Gastrocnemius medialis (tissue), 4 donors: ENCODE measurements at places on chromosomes 1 and 21. TPM values are rescaled to one million over a fixed set of nuclear protein-coding genes. Genes with fewer than 3 reads are reported as not detected.

DNA sequence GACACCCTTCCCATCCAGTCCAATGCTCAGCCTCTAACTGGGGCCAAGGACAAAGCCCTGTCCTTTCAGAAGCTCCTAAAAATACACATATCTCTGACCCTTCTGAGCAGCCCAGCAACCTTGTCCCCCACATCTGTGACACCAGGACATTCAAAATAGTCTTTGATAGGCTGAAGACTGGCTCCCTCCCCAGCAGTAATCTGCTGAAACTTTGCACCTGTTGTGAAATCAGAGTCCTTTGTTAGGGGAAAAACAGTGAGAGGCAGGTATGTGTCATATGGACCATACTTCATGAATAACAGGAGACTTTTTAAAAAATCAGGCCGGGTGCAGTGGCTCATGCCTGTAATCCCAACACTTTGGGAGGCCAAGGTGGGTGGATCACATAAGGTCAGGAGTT lies 82.4 kb upstream of the VAMP3 start:
- H3K27me3 ChIP-seq, result no peaks in the 10 kb centered on the region
- no peaks in the 10 kb centered on the region for H3K4me1 ChIP-seq
- no peak for DNase-seq
- H3K27ac ChIP-seq, result no peak overlapping the region

DNA sequence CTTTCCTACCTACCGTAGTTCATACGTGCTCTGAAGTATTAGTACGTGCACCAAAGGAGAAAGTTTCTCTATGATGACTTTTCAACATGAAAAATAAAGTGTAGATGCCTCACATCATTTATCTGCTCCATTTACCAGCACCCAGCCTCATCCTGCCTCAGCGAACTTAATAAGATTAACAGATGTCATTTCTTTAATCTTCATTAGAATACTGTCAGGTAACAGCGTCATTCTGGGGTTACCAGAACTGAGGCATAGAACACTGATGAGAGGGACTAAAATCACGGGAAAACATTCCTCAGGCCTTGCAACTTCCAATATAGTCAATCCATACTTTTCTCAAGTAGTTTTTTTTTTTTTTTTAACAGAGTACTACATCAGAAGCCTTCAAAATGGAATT lies 43.2 kb upstream of the DISC1 start:
- H3K27ac ChIP-seq, result no peak overlapping the region
- no peak for DNase-seq

DNA sequence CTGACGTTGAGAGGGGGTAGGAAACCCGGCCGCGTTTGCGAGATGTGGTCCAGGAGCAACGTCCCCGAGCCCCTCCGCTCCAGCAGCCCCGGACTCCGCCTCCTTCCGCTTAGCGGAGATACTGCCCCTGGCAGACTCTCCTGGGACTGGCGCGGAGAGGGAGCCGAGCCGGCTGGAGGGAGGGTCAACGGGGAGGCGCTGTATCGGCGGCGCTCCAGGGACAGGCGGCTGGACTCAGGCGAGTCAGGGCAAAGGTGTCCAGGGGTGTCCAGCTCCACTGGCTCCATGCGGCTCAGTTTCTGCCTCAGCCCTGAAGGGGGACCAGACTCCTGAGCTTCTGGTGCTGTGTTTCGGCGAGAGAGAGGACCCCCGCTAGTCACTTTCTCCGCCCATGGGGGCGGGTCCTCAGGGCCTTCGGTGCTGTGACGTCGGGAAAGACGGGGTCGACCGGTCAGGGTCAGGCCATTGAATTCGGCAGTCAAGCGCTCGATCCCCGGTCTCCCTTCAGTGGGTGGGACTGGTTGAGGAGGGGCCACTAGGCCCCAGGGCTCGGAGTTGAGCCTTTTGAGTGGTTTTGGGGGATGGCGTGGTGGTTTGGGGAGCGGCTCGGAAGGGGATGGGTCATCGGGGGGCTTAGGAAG lies 2.8 kb upstream of the LIX1L start:
- no peaks in the 10 kb centered on the region for H3K36me3 ChIP-seq
- DNase-seq, result peak; percentile 65
- peak overlapping the region; percentile 88 for H3K27ac ChIP-seq
- peaks cover 53% of the 10 kb centered on the region for H3K4me1 ChIP-seq
- H3K4me3 ChIP-seq, result peak overlapping the region; percentile 82
- no peaks in the 10 kb centered on the region for H3K27me3 ChIP-seq

DNA sequence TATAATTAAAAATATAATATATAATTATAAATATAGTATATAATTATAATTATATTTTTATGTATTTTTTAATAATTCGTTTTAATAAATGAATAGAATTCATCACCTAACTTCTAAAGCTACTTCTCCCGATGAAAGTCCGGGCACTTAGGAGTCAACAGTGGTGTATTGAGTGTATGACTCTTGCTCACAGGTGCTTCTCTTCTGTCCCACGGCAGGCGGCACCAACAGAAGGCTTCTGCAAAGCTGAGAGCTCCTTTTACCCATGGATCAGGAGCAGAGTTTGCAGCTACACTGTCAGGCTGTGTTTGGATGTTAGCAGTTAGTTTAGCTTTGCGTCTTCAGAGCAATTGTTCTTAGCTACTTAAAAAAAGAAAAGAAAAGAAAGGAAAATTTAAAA lies 122.4 kb downstream of the LIPI start:
- H3K27me3 ChIP-seq, result no peaks in the 10 kb centered on the region
- H3K36me3 ChIP-seq, result no peaks in the 10 kb centered on the region
- H3K4me1 ChIP-seq, result no peaks in the 10 kb centered on the region
- H3K27ac ChIP-seq, result no peak overlapping the region

DNA sequence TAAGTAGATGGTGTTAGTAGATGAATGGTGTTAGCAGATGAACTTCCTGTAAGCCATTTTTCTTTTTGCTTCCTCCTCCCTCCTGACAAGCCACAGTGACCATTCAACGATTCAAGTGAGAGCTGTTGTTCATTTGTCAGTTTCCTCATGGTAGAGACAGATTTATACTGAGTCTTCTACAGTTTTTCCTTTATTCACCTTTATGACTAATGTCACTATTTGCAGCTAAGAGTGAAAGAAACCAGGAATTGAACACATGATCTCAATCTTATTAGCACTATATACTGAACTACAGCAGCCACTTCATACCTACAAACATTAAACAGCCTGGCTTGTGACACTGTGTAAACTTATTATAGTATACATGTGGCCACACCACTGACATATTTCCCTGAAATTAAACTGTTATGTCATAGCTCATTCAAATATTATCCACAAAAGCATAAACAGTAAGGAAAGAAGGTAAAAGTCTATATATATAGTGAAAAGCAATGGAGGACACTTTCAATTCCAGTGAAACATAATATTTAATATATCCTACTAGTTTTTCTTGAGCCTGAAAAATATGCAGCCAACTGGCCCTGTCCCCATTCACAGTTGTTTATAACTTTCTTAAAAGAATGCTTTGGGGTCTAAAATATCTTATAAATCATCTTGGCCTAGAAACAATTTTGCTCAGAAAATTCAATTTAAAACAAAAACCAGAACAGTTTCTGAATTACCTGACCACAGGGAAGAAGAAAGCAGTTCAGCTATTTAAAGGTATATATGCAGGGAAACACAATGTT lies 566.9 kb upstream of the ZRANB2 start:
- H3K27ac ChIP-seq, result no peak overlapping the region
- H3K27me3 ChIP-seq, result no peaks in the 10 kb centered on the region
- H3K36me3 ChIP-seq, result no peaks in the 10 kb centered on the region
- DNase-seq, result no peak
- H3K4me1 ChIP-seq, result no peaks in the 10 kb centered on the region

- H3K36me3 ChIP-seq, result no peaks in the 10 kb centered on the region
- no peak overlapping the region for H3K27ac ChIP-seq
- no peaks in the 10 kb centered on the region for H3K27me3 ChIP-seq
Measured at GRCh38 chr1:208362011-208362410, 117.8 kb upstream of the PLXNA2 start.

GRCh38 chr1:67372136-67372535 lies 58.1 kb downstream of the SERBP1 start:
- H3K36me3 ChIP-seq, result no peaks in the 10 kb centered on the region
- no peak overlapping the region for H3K4me3 ChIP-seq
- H3K27ac ChIP-seq, result peak overlapping the region; percentile 81
- H3K4me1 ChIP-seq, result peaks cover 23% of the 10 kb centered on the region
- DNase-seq, result no peak

DNA sequence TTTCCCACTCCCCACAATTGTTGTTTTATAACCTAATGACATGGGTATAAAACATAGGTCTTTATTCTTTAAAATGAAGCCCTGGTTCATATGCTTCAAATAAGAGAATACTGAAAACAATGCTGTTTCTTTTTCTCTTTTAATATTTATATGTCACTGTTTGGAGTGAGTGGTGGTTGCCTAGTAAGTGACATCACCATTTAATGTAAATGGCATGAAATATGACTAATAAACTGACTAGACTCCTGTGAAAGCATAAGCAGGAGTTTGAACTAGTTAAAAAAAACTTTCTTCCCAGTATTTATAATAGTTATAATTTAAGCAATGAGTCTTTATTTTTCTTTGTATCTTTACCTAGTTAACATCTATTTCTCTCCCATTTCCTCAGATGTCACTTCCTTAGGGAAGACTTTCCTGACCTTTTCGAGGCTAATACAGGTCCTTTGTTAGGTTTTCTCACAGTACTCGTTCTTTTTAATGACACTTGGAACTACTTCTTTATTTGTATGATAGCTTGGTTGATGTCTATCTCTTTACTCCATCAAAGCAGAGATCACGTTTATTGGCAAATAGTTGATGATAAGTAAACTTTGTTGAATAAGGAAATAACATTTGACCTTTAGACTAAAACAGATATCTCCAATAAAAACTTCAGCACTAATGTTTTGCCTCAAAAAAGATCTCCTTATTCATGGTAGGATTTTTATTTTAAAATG lies 105.4 kb upstream of the PDC start:
- H3K4me1 ChIP-seq, result no peaks in the 10 kb centered on the region
- DNase-seq, result no peak
- H3K27me3 ChIP-seq, result no peaks in the 10 kb centered on the region

Gene ALX3
- total RNA-seq, result not detected
